ENCODE measurements at places on chromosomes 7 and 10.

DNA sequence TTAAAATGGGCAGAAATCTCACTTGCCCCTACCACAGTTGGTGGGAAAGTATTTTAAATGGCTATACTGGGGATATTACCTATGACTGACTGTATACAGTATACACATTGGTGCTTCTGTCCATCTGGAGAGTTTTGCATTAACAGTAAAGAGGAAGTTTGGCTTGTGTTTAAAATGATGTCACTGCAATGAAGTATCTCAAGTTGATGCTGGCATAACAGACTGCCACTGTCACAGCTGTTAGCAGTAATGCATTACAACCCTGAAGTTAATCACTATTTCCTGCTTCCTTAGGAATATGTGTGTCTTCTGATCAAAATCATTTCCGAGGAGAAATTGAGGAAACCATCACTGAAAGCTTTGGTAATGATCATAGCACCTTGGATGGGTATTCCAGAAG lies 1.9 kb downstream of the DKK1 start:
- no peak for DNase-seq

- DNase-seq: no peak
Observed at GRCh38 chr7:127946847-127947246, 84.4 kb downstream of the LRRC4 start.

- no peak for DNase-seq
Observed at GRCh38 chr7:87146740-87147386, 5.4 kb upstream of the DMTF1 start.

- no peak for DNase-seq
Observed at GRCh38 chr7:4815609-4816418, 40.4 kb downstream of the AP5Z1 start.

- DNase-seq: no peak
Observed at GRCh38 chr7:107115762-107116540, 52.9 kb upstream of the HBP1 start.

DNA sequence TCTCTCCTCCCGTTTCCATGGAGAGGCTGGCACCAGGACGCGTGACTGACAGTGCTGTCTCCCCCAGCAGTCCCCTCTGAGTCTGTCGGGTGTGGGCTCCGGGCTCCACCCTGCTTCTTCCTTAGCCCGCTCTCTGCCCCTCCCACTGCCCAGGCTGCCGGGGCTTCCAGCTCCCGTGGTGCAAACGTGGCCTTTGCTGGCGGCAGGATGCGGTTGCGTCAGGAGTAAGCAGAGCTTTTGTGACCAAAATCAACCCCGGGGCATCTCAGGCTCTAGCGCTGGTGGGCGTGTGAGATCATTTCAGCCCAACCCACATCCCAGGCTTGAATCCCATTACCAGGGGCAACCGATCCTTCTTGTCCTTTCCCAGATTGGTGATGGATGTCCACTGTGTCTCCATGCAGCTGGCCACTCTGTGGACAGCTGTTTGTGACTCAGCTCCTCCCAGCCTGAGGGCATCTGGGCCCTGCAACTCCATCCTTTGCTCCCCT lies 28.2 kb downstream of the PTPRE start:
- DNase-seq: no peak

DNA sequence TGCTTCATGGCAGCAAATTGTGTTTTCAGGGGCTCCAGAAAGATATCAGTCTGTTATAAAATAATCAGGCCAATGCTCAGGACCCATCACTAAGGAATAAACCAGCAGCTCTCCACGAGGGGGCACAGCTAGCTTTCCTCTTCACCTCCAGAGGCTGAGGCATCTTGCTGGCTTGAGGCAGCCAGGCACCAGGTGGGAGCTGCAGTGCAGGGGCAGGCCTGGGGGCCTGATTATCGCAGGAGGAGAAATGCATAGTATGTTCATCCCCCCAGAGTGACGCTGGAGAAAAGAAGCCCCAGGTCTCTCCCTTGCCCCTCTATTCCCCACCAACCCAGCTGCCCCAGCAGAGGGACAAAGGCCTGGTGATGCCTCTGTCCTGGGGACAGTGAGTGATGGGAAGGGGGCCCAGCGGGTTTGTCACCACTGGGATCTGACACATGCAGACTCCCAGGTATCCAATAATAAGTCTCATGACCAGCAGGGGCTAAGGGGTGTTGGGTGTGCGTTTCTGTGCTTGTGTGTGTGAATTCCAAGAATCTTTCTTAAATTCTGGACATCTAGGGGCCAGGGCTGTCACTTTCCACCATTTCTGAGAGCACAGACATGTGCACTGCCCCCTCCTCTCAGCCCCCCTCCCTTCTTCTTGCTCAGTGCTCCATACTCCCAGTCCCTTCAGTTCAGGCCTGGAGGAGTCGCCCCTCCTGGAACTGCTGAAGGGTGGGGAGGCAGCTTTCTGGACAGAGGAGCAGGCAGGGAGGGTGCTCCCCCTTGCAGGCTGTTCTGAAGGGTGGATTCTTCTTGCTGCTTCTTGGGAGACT lies 128.1 kb upstream of the FAM20C start:
- DNase-seq: no peak

- no peak for DNase-seq
Observed at GRCh38 chr7:97842006-97842405, 30.2 kb downstream of the ASNS start.

- DNase-seq: no peak
Observed at GRCh38 chr7:10740805-10741204, 232.9 kb upstream of the PHF14 start.

GRCh38 chr7:47427051-47427643 lies 154.8 kb downstream of the TNS3 start:
- DNase-seq: no peak

DNA sequence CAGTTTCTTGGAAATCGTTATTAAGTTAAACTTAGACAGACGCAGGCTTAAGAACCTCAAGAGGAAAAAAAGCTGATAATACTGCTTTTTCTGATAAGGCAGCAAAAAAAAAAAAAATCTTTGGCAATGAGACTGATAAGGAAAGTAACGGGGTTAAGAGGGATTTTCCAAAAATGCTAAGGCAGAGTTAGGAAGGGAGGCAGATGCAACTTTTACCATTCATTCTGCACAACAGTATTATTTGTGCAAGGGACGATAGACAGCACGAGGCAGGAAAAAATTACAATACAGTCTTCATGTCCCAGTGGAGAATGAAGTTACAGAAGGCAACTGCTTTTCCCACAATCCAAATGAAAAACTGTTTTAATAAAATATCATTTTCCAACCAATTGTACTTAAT lies 194.0 kb downstream of the DOCK4 start:
- DNase-seq: no peak

- no peak for DNase-seq
Observed at GRCh38 chr7:46839651-46840050, 742.3 kb downstream of the TNS3 start.
